ENCODE measurements at places on chromosomes 12 and 14.

GRCh38 chr14:34496679-34497513, 34.9 kb upstream of the SPTSSA start:
- DNase-seq: no peak

DNA sequence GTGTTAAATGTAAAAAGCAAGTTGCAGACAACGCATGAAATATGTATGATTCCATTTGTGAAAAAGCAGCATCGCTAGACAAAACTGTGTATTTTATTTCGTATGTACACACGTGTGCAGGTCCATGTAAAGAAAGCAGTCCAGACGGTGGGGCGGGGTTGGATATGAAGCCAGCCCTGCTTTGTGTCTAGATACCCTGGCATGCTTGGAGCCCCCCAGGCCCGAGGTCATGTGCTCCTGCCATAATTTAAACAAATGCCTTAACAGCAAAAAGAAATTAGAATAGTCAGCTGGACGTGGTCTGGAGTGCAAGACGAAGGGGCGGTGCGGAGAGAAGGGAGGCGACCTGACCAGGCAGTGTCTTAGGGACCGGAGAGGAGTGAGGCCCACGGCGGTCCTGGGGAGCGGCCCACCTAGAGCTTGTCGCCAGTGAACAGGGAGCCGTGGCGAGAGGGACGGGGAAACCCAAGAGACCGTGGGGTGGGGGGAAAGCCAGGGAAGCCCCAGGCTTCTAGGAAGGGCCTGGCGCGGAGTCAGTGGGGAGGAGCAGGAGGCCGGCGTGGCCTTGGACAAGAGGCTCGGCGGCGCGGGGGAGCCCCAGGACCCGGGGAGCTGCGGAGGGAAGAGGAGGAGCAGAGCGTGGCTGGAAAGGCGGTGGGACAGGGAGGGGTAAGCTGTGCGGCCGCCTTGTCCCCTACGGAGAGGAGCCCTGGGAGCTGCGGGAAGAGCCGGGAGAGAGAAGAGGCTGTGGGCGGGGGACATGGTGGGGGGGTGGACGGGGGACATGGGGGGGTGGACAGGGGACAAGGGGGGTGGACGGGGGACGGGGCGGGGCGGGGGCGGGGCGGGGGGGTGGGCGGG, 118.5 kb upstream of the C14orf180 start:
- no peak for DNase-seq

GRCh38 chr14:76331328-76332011, 44.5 kb upstream of the ESRRB start:
- DNase-seq: no peak

DNA sequence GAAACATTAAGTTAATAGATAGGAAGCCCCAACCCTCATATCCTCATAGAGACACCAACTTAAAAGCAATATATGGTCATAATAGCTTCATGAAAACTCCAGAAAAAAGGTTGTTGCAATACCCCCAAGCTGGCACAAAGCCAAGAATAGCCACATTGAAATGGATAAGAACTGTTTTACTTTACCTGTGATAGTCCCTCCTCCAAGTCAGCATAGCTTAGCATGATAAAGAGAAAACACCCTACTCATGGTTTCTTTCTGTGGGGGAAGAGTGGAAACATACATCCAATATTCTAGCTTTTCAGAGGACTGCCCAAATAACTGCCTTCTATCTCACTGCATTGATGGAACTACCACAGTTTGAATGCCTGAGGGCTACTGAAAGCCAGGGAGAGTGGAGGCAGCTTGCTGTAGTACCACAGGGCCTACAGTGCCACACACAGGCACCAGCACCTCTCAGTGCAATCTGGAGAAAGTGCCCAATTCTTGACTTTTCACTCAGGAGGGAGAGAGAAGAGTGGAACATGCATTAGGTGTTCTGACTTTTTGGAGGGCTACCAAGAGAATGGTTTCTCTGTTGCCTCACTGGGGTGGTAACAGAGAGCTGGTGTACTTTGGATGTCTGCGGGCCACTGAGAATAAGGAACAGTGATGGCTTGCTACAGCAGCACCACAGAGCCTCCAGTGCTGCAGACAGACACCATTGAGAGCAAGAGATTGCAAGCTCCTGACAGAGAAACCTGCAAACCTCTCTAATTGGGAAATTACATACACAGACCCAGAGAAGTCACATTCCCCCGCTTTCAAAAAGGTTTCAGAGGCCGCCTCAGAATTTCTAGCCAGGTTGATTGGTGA, 157.1 kb upstream of the GARIN2 start:
- no peak for DNase-seq

DNA sequence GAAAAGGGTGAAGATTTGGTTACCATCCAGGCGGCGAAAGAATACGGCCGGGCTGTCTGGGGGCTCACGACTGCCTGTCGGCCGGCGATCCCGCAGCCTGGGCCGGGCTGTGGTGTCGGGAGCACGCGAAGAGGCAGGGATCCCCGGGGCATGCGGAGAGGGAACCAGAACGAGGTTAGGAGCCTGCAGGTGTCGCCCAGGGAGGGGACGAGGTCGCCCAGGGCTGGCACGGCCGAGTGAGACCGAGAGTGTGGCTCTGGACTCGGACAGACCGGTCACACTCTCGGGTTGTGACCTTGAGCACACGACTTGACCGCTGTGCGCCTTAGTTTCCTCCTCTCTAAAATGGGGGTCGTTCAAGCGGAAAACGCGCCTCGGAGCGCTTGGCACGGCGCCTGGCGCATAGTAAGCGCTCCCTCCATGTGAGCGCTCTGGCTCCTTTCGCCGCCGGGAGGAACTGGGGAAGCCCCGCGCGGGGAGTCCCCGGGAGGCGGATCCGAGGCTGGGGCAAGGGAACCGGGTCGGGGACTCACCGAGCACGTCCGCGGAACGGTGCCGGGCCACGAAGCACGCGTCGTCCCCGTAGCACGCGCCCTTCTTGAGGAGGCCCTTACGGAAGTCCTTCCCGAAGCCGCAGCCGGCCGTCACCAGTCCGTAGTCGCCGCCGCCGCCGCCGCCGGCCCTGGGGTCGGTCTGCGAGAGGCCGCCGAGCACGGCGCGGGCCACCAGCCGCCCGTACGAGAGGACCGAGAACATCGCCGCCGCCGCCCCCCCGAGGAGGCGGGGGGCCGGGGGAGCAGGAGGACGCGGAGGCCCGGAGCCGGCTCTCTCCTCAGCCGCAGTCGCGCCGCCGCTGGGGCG, 612 bp downstream of the PPTC7 start:
- peak; percentile 57 for DNase-seq

GRCh38 chr14:66992776-66993175, 196.5 kb upstream of the GARIN2 start:
- no peak for DNase-seq

DNA sequence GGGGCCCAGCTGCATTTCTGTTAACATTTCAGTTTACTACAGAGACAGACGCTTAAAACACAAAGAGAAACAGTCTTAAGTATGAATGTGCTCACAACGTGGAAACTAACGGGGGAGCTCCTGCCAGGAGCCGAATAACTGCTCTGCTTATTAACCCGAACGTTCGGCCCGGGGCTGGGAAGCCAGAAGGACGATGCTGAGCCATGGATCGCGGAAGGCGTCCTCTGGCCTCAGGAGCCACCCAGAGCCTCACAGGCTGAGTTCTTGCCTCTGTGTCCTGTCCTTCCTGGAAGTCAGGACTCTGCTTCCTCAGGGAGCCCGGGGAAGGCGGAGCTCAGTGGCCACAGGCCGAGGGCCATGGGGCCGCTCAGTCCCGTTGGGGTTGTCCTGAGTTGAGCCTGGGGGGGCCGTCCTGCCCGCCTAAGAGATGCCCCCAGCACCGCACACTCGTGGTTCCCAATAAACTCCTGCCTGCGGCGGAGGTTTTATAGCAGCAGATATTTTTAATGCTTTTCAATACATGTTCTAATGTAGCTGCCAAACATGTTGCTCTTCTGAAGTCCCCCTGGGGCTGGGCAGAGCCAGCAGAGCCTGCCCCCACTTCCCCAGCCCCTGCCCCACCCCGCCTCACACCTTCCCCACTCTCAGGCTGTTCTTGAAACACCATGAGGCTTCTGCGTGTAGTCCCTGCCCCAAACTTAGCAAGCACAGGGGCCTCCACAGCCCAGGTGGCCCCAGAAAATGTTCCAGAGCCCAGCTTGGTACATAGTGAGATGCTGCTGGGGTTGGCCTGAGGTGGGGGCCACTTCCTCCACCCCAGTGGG, 3.4 kb upstream of the TEX22 start:
- DNase-seq: no peak

DNA sequence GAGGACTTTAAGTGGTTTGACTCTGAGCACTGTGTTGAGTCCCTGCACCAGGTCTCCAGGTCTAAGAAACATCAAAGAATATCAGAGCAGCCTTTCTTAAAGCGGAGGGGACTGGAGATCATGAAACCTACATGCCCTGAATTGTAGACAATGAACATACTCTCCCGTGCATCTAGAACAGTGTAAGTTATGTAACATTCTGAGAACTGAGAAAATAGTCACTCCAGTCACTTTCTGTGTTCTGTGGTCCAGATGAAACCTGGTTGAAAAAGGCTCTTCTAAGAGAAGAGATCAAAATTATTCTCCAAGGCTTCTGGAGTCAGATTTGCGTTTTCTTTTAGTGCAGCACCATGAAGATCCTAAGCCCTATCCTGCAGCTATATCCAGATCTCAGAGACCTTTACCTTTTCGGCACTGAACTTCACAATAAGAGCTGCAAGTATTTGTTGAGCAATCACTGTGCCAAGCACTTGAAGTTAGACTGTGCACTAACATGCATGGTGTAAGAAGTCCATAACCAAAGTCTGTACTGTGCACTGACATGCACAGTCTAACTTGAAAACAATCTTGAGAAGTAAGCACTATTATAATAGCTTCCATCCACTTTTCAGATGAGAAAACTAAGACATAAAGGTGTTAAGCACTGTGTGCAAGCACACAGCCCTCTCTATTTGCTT, 65.6 kb upstream of the TMEM263 start:
- DNase-seq: no peak

DNA sequence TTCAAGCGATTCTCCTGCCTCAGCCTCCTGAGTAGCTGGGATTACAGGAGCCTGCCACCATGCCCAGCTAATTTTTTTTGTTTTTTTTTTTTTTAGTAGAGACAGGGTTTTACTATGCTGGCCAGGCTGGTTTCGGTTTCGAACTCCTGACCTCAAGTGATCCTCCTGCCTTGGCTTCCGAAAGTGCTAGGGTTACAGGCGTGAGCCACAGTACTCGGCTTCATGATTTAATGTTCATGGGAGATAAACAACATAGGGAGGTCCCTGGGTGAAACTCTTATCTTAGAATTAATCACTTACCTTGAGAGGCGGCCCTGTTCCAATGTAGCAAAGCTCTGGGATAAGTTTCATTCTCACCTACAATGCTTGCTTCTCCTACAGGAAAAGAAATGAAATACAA, 48.3 kb downstream of the SEL1L start:
- no peak for DNase-seq

GRCh38 chr12:117850048-117850447, 118.7 kb downstream of the KSR2 start:
- DNase-seq: no peak

GRCh38 chr12:56990648-56991318, 15.6 kb downstream of the ZBTB39 start:
- DNase-seq: no peak

GRCh38 chr14:72608391-72609204, 285.3 kb downstream of the DPF3 start:
- DNase-seq: no peak

- DNase-seq: no peak
Observed at GRCh38 chr14:52951681-52952554, 1.1 kb upstream of the FERMT2 start.

- no peak for DNase-seq
Observed at GRCh38 chr12:114976372-114976771, 292.4 kb upstream of the TBX3 start.

DNA sequence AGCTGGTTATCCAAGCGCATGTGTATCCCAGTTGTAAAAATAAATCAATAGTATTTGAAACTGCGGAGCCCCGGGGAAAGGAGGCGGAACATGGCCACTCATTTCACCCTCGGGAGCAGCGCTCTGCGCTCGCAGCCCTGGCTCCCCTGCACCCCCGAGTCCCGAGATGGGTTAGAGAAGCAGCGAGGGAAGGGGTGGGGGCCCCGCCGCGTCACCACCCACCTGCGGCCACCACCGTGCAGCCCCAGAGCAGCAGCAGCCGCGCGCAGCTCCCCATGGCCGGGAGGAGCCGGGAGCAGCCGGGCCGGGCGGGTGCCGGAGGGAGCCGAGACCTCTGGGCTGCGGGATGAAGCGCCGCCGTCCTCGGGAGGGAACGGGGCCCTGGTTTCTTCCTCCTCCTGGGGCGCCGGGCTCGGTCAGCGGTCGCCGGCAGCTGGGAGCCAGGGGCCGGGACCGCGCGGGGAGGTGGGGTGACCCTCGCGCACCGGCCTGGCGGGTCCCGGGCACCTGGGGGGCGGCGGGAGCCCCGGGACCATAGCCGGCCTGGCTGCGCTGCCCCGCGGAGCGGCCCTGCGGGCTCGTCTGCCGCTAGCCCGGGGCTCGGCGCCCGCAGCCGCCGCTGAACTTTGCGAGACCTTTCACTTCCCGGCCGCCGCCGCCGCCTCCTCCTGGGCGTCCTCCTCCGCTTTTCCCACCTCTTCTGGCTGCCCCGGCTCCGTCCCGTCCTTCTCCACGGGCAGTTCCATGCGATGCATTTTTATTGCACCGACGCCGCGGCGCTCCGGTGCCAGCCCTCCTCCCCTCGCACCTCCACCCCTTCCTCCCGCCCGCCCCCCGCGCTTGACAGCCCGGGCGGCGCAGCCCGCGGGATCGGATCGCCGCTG, at the start of gene NTN4:
Gene NTN4, minus strand, starts transcription at position 732 of the 884 bp plus-strand sequence. Its CDS starts 455 bp downstream, at position 277.
- no peak for DNase-seq

DNA sequence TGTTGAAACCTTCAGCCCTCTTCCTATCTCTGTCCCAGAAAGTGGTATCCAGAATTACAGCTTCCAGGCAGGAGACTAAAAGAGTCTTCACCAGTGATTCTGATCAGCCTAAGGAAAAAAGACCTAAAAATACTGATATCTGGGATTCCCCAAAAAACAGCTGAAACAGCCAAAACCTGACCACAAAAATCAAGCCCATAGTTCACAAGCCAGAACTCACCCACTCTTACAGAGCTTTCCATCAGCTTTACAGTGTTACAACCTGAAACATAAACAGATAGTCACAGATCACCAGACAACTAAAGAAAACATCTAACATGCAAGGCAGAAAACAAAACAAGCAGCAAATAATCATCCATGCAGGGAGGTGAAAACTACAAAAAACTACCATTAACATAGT, 26.0 kb upstream of the TSPAN8 start:
- DNase-seq: no peak

DNA sequence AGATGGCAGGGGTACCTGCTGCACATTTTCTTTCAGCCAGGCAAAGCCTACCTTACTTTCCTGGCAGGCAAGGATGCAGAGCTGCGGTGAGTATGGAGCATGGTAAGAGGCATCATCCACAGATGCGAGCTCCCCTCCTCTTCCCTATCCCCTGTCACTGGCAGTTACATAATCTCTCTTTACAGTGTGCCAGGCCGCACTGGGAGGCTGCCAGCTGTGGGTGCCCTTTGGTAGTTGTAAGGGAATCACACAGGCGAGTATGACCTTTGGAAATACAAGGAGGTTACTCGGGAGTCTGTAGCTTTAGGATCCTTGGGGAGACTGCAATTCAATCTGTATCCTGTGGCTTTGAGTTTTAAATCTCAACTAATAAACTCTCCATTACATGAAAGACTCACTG, 132.5 kb downstream of the KTN1 start:
- DNase-seq: no peak

- no peak for DNase-seq
Observed at GRCh38 chr12:121738340-121738858, 25.8 kb downstream of the TMEM120B start.
